Spleen (tissue), 13 donors: ENCODE measurements at places on chromosomes 1 and 21.
A peak's percentile ranks its signal among the peaks of the same experiment; 100 is the strongest.

- DNase-seq, result no peak
These were observed 526.0 kb upstream of the ADGRL4 start for GRCh38 chr1:79532555-79532954.

- peak; percentile 66 for DNase-seq
These were observed 60.3 kb downstream of the SLX9 start for GRCh38 chr21:44999972-45000636.

- DNase-seq, result no peak
These were observed 14.1 kb downstream of the CR1L start for GRCh38 chr1:207658904-207659485.

DNA sequence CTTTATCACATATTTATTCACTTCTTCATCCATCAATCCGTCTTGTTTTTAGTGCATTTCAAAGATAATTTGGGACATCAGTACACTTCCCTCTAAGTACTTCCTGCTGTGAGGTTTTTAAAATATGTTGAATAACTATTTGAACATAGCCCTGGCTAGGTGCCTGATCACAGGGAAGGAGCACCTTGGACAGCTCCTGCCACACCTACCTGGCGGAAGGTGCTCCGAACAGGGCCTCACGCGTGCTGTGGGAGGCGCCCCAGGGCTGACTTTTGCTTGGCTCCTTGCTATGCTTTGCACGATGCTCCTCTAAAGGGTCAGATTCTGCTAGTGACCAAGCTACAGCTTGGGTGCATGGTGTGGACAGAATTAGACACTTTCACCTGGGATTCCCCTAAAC, 4.9 kb upstream of the ATXN7L2 start:
- no peak for DNase-seq

- no peak for DNase-seq
These were observed 180.7 kb upstream of the SGIP1 start for GRCh38 chr1:66353257-66353656.

- DNase-seq, result no peak
These were observed 182.9 kb downstream of the NPHP4 start for GRCh38 chr1:5809207-5809788.

DNA sequence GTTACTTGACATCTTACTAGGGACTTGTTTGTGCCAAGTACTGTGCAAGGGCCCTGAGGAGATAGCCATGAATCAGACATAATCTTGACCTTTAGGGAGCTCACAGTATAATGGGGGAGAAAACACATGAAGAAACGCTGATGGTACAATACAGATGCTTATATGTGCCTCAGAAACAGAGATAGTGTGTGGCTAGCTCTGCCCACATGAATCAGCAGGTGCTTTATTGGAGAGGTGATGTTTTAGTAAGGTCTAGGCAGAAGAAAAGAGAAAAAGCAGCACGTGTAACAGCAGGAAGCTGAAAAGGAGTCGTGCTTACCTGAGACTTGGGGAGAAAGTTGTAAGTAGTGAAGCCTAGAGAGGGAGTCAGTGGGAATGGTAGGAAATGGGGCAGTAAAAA, 60.6 kb upstream of the LMO4 start:
- DNase-seq, result no peak

- peak; percentile 51 for DNase-seq
These were observed 76.5 kb downstream of the VWA5B1 start for GRCh38 chr1:20367116-20367585.

GRCh38 chr1:115544131-115544530, 97.6 kb upstream of the VANGL1 start:
- DNase-seq, result no peak

- no peak for DNase-seq
These were observed 944.5 kb downstream of the KCNT2 start for GRCh38 chr1:195663549-195664280.
